Esophagus squamous epithelium (tissue), 5 donors: ENCODE measurements at places on chromosomes 4 and X.

DNA sequence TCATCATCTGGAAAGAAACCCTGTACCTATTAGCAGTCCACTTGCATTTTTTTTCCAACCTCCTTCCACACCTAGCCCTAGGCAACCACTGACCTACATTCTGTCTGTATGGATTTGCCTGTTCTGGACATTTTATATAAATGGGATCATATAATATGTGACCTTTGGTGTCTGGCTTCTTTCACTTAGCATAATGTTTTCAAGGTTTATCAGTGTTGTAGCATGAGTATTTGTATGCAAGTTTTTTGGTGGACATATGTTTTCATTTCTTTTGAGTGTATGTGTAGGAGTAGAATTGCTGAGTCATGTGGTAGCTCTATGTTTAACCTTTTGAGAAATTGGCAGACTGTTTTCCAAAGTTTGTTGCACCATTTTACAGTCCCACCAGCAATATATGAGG is 198.6 kb downstream of the CEP135 start:
- DNase-seq = no peak

- DNase-seq = no peak
Observed at GRCh38 chrX:134654398-134655012, 3.8 kb downstream of the PLAC1 start.

DNA sequence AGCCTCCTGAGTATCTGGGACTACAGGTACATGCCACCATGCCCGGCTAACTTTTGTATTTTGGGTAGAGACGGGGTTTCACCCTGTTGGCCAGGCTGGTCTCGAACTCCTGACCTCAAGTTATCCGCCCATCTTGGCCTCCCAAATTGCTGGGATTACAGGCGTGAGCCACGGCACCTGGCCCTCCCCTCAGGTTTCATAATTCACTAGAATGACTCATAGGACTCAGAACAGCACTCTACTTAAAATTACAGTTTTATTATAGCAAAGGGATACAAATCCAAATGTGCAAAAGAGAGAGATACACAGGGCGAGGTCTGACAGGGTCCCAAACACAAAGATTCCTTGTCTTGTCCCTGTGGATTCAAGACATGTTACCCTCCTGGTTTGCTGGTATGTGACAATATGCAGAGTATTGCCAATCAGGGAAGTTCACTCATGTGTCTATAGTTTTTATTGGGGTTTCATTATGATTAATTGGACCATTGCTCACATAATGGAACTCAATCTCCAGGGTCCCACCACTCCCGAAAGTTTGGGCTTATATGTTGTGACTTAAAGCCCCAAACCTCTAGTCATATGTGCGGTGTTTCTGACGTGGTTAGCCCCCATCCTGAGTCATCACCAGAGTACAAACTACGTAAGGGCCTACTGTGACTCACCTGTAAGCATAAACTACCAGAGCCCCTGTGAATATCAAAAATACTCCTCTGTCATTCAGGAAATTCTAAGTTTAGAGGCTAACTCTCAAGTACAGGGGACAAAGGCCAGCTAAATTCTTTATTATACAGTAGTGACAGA is 5.2 kb downstream of the YIPF6 start:
- no peak for DNase-seq

DNA sequence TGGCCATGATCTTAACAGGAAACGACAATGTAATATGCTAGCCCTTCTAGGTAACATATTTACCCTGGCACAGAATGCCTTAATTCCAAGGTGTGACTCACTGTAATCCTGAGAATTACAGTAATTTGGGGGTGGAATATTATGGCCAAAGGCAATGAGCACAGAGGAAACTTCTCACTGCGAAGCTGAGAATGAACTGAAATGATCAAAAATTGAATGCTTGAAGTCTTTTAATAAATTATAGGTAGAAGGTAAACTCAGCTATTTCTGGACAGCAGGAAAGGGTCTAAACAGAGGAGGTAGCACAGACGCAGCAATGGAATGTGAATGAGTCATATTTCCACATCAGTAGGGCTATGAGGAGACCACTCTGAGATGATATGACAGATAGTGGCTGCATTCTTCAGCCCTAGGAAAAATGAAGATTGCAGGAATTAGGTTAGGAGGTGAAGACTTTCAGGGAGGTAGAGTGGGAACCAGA is 312.6 kb downstream of the PACRGL start:
- no peak for DNase-seq

- no peak for DNase-seq
Observed at GRCh38 chr4:128590773-128591172, 218.7 kb upstream of the JADE1 start.

DNA sequence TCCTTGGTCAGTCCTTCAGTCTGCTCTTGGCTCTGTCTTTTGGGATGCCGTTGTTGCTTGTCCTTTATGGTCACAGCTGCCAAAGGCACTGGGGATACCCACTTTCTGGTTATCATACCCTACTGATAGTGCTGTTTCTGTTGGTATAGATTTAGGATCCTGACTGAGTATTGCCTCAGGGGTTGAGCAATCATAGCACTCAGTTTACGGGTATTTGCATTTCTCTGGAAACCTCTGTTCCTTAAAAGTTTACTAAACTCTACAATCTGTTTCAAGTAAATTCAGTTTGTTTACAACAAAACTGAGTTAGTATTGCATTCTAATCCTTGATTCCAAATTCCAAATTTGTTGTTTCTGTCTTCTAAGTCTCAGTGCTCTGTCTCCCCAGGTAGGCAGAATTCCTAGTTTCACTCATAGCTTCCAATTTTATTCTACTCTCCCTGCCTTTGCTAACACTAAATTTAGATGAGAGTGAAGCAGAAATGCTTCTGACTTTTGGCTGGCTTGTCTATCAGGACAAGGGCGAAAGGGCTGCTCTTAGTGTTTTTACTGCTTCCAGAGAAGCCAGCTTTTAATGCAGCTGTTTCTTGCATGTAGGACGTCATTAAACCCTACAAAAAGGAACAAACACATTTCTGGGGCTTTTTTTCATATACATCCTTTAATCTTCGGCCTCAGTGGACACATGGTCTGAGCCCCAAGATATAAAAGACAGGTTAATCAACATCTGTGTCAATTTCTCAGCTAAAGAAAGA is 17.2 kb upstream of the TET2 start:
- no peak for DNase-seq

GRCh38 chr4:71498625-71499024 is 159.8 kb downstream of the SLC4A4 start:
- DNase-seq = no peak

GRCh38 chr4:115332078-115332477 is 218.7 kb upstream of the NDST4 start:
- DNase-seq = no peak
